ENCODE measurements at places on chromosomes 5 and 9.
A peak's percentile ranks its signal among the peaks of the same experiment; 100 is the strongest.

DNA sequence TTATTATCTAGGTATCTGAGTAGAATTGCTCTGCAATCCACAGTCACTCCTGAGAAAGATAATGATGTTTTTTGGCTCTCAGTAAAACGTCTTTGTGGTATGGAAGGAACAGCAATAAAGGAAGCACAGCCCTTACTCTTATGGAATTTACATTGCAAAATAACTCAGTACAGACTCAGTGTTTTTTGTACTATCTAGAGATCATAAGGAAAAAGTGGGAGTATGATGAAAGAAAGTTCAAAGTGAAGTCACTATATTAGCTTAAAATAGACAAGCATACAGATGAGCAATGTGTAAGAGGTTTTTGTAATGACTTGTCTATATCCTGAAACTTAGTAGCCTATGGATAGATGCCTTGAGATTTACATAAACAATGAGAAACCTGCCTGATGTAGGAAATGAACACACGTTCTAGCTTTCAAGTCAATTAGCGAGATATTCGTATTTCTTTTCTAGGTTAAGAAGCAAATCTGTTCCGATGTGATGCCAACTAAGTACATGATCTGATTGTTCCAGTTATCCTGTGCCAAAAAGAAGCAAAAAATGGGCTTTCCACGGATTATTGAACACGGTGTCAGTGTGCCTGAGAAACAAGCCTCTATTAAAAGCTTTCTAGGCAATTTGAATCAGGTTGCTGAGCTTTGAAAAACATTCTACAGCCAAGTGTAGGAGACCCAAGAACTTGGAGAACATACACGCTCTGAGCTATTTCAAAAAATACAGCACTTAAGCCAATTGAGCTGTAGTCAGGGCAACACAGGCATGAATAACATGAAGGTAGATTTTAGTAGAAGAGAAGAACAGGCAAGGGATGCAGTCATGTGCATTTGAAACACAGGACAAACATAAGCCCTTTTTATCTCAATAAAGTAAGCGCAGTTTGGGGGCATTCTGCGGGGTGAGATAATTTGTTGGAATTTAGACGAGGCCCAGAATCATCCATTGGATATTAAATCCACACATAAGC, 86.3 kb upstream of the TAF11L2 start:
- no peak for DNase-seq

DNA sequence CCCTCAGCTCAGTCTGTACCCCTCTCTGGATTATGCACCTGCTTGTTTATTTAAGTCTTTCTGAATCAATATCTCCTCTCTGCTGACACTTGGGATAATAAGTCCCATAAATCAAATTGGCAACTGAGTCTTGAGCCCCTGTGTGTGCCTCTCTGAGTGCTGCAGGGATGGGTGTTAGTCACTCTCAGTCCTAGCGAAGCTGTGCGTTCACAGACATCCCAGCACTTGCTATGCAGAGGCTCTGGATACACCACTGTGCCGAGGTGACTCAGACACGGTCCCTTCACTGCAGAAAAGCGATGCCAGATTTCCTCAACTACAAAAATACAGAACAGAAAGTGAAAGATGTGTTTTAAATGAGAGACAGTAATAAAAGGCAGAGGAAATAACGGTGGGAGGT, 4.1 kb upstream of the KCNMB1 start:
- peak; percentile 38 for DNase-seq

DNA sequence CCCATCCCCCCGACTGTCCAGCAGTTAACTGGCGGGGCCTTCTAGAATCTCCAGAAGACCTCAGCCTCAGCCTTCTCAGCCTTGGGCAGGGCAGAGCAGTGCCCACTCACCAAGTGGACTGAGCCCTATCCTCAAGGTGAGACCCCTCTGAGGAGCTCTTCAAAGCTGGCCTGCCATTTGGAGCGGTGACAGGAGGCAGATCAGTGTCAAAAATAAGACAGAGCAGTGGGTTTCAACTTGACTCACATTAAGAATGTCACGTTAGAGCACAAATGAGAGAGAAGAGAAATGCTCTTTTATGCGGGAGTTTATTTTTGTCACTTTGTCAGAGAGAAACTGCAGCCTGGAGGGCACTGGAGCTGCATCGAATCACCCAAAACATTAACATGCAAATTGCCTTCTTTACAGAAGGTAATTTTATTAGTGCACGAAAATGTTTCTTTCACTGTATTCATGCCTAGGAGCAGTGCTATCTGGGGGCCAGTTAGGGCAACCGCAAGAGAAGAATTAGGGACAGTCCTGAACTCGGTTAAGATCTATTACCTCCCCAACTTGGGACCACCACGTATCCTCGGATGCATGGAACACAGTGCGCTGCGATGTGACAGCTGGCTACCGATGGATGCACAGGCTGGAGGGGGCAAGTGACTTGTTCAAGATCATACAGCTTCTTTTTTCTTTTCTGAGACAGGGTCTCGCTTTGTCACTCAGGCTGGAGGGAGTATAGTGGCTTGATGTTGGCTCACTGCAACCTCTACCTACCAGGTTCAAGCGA, 188.5 kb downstream of the DAB2IP start:
- no peak for DNase-seq

GRCh38 chr9:4592295-4592694, 69.8 kb upstream of the PLPP6 start:
- DNase-seq: no peak

GRCh38 chr5:133460172-133460758, 152.1 kb downstream of the FSTL4 start:
- DNase-seq: peak; percentile 10

GRCh38 chr9:79140751-79141150, 431.0 kb upstream of the TLE4 start:
- no peak for DNase-seq

GRCh38 chr9:4423207-4423610, 67.1 kb upstream of the SLC1A1 start:
- DNase-seq: no peak

GRCh38 chr5:51202161-51202560, 181.1 kb upstream of the ISL1 start:
- no peak for DNase-seq

DNA sequence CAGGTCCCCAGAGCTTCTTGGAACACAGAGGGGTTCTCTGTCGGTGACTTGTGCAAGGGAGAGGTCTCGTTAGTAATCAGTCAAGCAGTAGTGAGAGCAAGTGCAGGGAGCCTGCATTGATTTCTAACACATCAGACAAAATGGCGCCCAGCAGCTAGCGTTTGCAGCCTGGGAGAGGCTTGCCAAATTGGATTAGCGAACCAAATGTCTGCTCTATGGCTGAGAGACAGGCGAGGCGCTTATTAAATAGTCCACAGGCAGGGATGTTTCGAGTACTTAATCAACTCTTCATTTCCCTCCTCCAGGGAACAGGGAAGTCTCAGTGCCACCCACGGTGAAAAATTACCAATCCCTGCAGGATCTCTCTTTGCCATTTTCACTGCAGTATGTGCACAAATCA, 131.4 kb upstream of the SHB start:
- no peak for DNase-seq

- DNase-seq: no peak
These were observed 111.3 kb downstream of the FBXO4 start for GRCh38 chr5:42036379-42036778.

DNA sequence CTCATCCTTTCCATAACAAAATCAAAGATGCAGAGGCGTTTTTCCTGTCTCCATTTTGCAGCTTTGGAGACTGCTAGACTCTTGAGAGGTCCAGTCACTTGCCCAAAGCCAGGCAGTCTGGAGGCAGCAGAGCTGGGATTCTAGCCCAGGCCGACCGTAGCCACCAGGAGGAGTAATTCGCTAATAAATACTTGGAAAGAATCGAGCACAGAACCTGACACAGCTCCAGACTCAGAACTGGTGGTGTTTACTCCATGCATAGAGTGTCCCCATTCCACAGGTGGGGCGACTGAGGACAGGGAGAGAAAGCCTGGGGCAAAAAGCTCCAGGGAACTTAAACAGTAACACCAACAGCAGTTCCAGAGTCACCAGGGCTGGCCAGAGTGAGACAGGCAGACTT, 10.7 kb upstream of the CERCAM start:
- DNase-seq: no peak

DNA sequence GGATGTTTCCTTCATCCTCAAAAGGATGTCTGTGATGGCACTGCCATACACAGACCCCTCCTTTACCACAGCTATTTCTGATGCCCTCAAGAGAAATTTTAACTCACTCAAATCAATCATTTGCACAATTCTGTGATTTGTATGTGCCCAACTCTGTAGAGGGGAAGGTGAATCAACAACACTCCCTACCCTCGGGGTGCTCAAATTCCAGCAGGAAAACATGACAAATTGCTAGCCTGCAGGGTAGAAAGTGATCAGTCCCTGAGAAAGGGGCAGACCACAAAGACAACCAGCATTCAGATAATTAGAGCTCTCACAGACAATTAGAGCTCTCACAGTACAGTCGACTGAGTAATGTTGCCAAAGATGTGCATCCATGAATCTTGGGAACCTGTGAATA, 45.3 kb upstream of the FOXE1 start:
- no peak for DNase-seq

- no peak for DNase-seq
These were observed 219.1 kb downstream of the ADAMTS6 start for GRCh38 chr5:65262649-65263059.

DNA sequence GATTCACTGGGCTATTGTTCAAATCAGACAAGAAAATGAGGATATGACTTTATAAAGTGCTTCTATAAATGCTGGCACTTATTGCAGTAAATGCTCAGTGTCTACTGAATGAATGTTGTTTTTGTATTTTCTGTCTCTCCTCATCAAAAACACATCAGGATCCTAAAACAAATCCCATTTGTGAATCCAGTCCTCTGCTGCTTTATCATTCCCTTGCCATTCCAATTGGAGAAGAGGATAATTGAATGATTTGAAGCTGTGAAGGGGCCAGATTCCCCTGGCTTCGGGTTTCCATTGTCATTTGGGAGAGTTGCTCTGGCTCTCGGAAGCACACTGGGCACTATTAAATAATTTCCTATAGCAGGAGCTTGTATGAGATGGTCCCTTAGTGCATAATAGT, 666.8 kb downstream of the ACTL7B start:
- no peak for DNase-seq

GRCh38 chr9:85427772-85428171, 314.0 kb downstream of the AGTPBP1 start:
- no peak for DNase-seq

- no peak for DNase-seq
These were observed 91.6 kb downstream of the UBE2QL1 start for GRCh38 chr5:6540111-6540827.

GRCh38 chr5:110727025-110727314, 499 bp upstream of the TMEM232 start:
- DNase-seq: no peak

- no peak for DNase-seq
These were observed 30.4 kb downstream of the ROR2 start for GRCh38 chr9:91919621-91920020.

- no peak for DNase-seq
These were observed 18.1 kb upstream of the MTX3 start for GRCh38 chr5:80008995-80009765.

DNA sequence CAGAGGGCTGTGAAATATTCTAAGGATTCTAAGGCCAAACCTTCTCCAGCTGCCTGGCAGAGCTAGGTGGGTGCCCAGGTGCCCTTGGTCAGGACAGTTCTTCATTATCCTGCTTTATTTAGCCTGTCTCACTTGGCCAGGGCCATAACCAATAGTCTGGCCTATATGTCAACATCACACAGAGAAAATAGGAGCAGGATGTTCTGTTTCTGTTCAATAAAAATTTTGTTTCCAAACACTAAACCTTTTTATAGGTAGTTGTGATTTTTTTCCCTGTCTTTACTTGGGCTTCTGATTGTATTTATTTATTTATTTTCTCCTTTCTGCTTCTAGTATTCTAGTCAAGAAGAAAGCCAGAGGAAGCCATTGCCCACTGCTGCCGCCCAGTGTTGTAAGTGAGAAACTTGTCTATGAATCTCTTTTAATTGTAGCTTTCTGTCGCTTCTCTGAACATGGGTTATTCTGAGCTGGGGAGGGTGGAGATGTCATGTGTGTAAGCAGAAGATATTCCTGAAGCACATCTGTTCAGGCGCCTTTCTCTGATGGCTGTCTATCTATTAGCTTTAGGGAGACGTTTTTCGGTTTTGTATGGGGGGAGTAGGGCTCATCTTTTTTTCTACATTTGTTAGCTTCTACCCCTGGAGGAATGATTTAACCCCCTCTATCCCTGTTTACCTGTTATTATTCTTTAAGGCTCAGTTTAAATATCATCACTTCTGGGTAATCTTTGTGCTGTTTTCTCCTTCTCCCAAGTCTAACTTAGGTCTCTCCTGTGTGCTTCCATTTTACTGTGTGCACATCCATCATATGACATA, 97.1 kb downstream of the UNC13B start:
- DNase-seq: peak; percentile 43

GRCh38 chr5:107673368-107674136, 2.8 kb upstream of the EFNA5 start:
- DNase-seq: peak; percentile 46

GRCh38 chr9:19408316-19408692, 505 bp upstream of the ACER2 start:
- DNase-seq: no peak

- DNase-seq: peak; percentile 54
These were observed 482 bp downstream of the TESK1 start for GRCh38 chr9:35605351-35606137.

GRCh38 chr9:135565141-135565628, 3.6 kb downstream of the PAEP start:
- DNase-seq: no peak

DNA sequence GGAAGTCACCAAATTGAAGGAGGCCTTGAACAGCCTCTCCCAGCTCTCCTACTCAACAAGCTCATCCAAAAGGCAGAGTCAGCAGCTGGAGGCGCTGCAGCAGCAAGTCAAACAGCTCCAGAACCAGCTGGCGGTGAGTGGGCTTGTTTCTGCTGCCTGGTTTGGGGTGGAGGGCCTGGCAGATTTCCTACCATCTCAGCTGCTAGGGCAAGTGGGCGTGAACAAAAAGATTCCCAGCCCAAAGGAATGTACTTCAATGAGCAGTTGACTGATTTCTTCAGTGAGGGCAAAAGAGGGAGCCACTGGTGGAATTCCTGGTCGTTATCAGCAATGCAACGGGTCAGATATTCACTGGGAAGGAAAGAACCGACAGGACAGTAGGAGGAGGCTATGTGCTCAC, 12.6 kb upstream of the TTC23L start:
- DNase-seq: no peak

DNA sequence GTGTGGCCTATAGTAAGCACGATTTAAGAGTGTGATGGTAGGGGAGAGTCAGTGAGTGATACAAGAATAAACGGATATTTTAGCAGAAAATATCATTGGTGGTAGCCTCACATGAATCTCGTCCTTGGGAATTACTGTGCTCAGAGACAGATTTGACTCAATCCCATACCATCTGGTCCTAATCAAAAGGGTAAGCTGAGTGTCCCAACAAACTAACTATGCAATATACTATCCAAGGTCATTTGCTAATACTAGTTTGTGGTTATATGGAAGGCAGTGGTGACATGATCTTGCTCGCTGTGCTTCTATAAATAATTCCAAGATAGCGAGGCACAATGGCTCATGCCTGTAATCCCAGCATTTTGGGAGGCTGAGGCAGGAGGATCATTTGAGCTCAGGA, 103.2 kb downstream of the TRPM6 start:
- DNase-seq: no peak

Data from naive thymus-derived CD4-positive, alpha-beta T cell (primary cell).